ENCODE measurements at places on chromosomes 1 and 21.

DNA sequence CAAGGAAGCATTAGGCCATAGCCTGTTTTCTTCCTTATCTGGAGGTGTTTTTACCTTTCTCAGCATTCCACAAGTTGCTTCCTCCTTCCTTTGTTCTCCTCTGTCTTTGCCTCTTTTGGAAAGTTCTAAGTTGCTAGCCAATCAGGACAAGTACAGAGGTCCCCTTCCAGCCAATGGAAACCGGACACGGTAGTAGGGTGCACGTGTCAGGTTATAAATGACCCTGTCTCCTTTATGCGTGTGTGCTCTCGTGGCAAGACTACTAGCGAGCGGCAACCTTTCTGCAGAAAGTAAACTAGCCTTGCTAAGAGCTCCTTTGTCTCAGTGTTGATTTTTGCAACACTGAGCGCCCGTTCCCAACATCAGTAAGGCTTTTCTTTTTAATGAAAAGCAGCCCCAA lies 1.5 kb upstream of the ACADM start:
- no peak for DNase-seq

DNA sequence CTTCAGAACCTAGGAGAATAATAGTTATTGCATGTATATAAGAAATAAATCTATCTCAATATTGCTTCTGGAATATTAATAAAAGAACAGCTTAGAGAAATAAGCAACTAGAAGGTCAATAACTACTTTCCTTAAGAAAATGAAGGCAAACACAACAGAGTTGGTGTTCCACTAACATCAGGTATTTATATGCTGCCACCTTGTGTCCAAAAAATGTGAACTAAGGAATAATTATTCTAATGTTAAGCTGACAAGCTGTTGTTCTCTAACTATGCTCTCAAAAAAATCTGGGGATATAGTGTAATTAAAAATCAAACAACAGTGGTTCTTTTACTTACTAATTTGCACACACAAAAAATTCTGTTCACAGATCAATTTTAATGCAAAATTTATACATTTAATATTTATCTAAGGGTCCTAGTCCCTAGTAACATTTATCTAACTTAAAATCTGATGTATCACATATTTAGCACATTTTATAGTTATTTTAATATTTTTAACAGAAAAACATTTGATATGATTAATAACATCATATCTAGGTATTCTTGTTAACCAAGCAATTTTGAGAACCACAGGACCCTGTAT lies 39.6 kb downstream of the UCHL5 start:
- peak; percentile 27 for DNase-seq

DNA sequence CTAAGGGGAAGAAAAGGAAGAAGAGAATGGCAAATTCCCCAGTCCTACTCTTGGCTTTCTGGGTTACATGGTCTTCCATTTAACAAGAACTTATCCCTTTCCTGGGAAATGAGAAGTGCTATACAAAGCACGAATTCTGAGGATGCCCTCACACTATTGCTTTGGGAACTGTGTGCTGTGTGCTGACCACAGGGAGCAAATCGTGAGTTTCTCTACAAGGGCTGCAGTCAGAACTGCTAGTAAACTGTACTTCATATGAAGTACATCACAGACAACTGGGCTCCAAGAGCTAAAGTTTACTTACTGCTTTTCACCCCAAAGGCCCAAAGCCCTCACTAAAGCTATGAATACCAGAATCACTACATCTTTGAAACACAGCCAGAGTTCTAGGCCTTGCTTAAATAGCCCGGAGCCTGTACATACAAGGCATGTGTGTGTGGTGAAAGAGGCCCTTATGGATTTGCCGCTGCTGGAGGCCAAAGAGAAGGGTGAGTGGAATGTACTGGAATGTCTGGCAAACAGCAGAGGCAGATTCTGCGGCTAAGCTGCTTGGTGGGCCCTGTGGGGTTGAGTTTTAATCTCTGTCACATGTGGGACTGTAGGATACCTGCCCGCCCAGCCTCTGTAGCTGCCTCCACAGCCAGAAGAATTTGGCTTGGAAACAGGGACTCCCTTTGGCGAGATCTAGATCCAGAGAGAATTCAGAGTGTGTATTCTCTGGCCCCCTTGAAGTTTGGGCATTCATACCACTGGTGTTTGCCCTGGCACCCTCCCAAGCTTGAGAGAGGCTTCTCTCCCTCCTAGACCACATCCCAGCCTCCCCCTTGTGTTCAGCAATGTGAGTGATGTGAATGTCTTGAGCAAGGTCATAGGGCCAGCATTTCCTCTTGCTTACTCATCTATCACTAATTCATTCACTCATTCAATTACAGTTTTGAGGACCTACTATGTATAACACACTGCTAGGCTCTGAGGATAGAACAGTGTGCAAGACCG lies 21.9 kb upstream of the TRIM67 start:
- DNase-seq = no peak

DNA sequence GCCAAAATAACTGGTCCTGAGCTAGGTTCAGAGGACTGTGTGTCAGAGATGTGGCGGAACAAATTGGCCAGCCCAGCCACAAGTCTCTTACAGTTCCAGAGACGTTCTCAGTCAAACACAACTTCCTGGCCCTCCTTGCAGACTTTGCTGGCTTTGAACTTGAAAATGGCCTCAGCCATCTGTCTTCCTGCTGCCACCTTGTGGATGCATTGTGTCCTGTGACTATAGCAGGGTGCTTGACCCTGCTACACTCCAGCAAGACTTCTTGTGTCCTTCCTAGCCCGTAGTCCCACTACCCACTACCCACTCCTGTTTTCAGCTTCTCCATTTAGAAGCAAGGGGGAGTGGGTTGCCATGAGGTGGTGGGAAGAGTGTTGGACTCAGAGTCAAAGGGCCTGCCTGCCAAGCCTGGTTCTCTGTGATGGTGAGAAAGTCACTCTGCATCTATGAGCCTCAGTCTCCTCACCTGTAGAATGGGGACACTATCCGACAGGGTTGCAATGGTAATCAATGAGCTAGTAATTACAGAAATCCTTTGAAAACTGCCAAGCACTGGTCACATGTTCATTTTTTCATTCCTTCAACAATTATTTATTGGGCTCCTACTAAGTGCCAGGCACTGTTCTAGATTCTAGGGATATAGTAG lies 109.9 kb downstream of the IGSF21 start:
- DNase-seq = no peak

DNA sequence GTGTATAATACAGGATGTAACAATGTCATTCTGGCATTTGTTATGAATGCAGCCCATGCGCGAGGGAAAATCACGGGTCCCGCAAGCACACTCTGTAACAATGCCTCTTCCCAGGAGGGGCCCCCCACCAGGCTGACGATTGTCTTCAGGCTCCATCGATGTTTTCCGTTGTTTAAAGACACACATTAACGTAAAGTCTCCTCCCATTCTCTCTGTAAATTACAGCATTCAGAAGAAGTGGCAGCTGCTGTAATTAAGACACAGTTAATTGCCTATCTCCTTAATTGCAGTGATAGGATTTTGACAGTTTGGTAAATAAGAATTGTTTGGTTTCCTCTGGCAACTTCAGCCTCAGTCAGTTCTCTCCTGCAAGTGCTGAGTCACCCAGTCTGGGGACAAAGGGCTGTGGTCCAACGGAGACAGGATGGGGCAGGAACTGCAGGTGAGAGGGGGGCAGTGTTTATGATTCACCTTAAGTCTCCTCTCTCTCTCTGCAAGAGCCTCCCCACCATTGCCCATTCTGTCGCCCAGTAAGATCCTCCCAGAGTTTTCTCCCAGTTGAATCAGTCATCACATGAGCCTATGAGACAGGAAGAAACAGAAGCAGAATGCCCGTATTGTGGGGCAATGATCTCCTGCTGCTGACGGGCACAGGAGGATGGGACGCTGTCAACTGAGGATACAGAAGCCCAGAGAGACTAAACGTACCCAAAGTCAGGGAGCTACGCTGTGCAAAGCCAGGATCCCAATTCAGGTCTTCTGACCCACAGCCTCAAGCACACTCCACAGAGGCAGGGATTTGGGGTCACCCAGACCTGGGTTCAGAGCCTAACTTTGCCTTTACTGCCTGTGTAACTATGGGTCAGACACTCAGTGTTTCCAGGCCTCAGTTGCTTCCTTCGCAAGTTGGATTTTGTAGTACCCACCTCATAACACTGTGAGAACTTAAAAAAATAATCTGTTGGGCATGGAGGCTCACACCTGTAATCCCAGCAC lies 110.0 kb downstream of the ADSS2 start:
- peak; percentile 73 for DNase-seq

DNA sequence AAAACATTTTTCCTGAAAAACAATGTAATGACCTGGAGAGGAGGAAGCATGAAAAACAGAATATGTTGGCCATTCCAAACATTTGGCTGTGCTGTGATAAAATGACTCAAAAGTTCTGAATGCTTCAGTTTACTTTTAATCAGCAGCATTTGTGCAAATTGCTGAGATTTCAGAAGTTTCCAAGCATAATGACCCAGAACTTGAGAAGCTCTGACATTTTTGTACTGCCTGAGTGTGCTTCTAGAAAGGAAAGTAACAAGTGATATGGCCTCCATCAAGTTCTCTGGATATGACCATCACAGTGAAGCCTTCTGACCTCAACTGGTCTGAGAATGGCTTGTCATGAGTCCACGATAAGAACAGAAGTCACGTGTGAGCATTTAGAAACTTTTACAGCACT lies 283.4 kb upstream of the ZRANB2 start:
- DNase-seq = no peak

DNA sequence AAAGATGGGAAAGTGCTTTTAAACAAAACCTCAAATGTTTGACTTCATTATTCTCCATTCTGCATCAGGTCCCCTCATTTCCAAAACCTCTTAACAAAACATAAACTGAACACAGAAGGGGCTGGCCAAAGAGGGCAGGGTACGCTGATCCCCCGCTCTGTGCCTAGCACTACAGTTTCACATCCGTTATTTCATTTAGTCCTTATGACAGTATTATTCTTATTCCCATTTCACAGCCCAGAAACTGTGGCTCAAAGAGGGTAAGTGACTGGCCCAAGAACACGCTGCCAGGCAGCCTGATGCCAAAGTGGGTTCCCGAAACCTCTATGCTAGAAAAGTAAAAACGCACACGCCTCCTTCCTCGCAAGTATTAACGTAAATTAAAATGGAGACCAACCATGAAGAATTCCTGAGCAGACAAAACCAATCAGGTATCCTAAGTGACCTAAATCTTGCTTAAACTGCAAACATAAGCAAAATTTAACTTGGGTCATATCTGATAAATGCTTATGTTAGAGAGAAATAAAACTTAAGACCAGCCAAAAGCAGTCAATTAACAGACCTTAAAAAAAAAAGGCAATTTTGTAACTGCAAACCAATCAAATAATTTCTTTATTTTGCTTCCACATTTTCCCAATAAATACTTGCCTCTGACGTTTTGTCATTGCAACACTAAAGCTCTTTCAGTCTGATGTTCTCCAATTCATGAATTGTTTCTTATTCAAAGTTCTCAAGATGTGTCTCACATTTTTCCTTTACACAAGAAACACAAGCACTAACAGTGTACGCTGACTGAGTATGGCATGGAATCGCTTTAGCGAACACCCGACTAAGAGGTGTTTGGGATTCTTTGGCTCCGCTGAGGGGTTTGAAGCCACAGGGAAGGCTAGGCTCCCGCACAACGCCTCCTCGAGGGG lies 653 bp downstream of the CASP9 start:
- peak; percentile 64 for DNase-seq

GRCh38 chr1:234927971-234928640 lies 200.5 kb downstream of the TOMM20 start:
- no peak for DNase-seq

- no peak for DNase-seq
These were observed 148.7 kb downstream of the MAST2 start for GRCh38 chr1:45952072-45952471.

- no peak for DNase-seq
These were observed 82.8 kb downstream of the GLUL start for GRCh38 chr1:182308826-182309225.

GRCh38 chr1:216450227-216450626 lies 27.0 kb upstream of the USH2A start:
- no peak for DNase-seq
